M059J (cell line): ENCODE measurements at places on chromosomes 7 and 10. TPM values are rescaled to one million over a fixed set of nuclear protein-coding genes. Genes with fewer than 3 reads are reported as not detected.

DNA sequence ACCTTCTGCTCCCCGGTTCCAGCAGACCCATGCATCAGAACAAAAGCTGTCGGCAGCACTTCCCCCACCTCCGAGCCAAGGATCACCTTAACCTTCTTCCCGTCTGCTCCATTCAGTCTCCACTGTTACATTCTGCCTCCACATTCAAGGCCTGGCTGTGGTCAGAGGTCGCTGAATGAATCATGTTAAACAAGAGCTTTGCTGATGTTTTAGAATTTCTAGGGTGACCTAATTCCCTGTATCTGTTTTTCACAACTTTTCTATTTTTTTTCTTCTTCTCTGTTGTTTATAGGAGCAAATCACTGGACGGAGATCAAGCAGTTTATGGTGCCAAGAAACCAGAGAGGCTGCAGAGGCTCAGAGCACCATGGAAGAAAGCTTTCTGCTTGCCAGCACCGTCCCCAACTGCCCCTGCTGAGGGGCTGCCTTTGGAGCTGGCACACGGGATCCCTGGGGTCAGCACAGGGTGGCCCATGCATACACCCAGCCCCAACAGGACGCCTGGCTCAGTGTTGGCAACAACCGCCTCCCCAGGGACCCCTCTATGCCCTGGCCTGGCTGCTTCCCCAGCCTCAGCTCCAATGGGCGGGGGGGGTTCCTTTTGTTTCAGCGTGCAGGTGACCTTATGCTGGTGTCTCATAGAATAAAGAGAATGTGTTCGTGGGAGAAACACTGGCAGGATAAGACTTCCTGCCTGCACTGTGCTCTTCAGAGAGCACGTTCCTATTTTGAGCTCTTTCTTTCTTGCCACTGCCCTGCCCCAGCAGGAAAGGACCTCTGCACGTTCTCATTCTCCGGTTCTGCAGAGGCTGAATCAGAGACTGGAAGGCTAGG lies 182.7 kb upstream of the LYZL2 start:
- peak; percentile 89 for DNase-seq

GRCh38 chr10:3238115-3238871 lies 65.7 kb upstream of the PITRM1 start:
- no peak for DNase-seq

- DNase-seq = no peak
These were observed 9.2 kb upstream of the DDIT4 start for GRCh38 chr10:72264536-72264935.

DNA sequence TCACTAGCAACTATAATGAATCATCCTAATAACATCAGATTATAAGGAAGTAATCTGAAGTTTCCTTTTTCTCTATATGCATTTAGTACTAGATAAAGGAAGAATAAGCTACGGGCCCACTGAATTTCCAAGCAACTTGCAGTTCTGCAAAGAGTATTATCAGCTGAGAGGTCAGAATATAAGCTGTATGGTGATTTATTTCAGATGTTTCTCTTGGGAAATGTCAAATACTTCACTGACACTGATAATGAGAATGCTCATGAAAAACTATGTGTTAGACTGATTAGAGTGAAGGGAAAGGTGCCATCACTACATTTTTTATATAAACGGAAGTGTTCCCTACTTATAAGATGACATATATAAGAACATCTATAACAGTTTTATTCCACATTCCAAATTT lies 251.2 kb upstream of the HGF start:
- DNase-seq = no peak

GRCh38 chr7:53521638-53522184 lies 486.3 kb downstream of the POM121L12 start:
- no peak for DNase-seq

DNA sequence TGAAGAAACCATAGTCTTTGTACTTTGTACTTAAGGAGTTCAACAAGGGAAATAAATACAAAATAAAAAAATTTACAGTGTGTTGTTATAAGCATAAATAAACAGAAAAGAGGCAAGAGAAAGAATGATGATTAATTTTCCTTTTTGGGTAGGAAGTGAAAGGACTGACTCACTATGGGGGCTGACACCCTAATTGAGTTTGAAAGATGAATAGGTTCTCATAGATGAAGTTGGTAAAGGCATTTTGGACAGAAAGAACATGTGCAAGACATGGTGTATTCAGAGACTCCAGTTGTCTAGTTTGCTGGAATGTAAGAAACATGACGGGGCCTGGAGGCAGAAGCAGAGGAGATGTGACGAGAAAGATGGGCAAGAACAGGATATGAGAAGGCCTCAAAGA lies 83.7 kb downstream of the VPS50 start:
- peak; percentile 43 for DNase-seq

DNA sequence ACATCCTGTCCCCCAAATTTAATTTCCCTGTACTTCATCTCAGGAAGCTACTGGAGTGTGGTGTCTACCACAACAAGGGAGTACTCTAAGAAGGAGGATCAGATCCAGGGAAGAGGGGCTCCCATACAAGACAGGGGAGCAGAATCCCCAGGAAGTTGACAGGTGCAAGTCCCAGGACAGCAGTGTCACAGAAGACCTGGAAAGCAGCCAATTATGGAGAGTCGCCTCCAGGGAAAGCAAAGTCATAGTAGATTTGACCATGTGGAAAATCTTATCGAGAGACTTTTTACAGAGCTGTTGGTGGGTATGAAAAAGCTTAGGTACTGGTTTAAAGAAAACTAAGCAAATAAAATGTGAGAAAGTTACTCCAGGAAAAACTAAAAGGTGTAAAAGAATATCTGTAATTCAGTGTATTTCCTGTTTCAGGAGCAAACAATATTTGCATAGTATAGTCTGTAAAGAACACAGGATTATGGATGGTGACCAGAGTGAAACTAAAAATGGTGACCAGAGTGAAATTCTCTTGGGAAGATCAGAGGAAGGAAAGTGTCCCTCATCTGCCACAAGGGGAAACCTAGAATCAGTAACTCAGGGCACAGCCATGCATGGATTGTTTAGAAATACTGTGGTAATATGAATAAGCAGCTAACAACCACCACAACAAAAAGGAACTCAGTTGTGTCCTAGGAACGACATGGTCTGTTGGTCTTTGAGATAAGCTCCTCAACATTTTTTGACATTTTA lies 44.5 kb downstream of the LANCL2 start:
- peak; percentile 48 for DNase-seq

ANKRD7 gene
- 2.2 and 2.4 TPM in 2 replicates for total RNA-seq

ITGA8 gene
- 0.25 and 0.62 TPM in 2 replicates for total RNA-seq

- peak; percentile 88 for DNase-seq
These were observed 955 bp downstream of the DUS4L start for GRCh38 chr7:107564553-107565298.
